ENCODE measurements at places on chromosomes 1 and 21.

GRCh38 chr1:235649368-235650163, at the start of gene GNG4:
Gene GNG4 (minus strand): TSS chr1:235649784. CDS start chr1:235583838, 65,946 bp downstream.
- DNase-seq: no peak

- DNase-seq: no peak
These were observed 6.7 kb upstream of the SNAPIN start for GRCh38 chr1:153651771-153652170.

DNA sequence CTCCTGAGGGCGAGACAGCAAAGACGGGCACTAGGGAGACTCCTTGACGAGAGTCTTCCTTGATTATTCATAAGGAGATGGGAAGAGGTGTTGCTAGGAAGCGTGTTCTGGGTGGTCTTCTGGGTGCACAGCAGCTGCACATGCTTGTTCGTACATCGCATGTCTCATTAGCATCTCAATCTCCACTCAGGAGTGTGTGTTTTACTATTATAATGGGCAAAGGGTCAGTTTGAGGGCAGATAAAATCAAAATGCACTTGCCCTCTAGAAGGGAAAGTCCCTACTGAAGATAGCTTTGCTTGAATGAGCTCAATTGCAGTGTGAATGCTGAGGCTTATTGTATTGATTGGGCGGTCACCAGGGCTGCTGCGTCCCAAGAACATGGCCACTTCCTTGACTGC, 50.2 kb upstream of the SCCPDH start:
- no peak for DNase-seq

DNA sequence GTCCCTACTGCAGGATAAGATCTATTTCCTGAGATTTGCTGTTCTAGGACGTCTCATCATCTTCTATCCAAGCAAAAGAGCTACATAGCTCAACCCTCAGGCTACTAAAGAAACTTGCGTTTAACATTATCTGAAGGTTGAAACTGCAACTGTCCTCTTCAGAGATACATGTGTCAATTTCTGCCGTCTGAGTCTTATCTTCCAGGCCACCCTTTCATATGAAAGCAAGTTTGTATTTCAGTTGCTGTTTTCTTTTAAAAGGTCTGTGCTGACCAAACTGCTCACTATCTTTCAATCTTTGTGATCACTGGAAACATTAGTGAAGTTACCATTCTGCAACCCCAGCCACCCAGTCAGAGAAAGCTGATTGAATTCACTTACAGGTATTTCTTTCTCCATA, 108.6 kb upstream of the RAB3GAP2 start:
- DNase-seq: no peak

All from T-helper 22 cell (primary cell).